ENCODE measurements at places on chromosomes 2 and 18.
A peak's percentile ranks its signal among the peaks of the same experiment; 100 is the strongest.

GRCh38 chr2:109686921-109687320 is 72.8 kb downstream of the SOWAHC start:
- no peak for DNase-seq

GRCh38 chr2:188485496-188485895 is 193.8 kb downstream of the GULP1 start:
- no peak for DNase-seq

DNA sequence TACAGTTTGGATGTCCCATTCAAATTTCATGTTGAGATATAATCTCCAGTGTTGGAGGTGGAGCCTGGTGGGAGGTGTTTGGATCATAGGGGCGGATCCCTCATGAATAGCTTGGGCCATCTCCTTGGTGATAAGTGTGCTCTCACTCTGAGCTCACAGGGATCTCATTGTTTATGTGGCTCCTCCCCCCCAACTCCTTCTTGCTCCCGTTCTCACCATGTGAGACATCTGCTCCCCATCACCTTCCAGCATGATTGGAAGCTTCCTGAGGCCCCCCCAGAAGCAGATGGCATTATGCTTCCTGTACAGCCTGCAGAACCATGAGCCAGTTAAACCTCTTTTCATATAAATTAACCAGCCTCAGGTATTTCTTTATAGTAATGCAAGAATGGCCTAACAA is 3.0 kb upstream of the INPP1 start:
- DNase-seq = peak; percentile 14

DNA sequence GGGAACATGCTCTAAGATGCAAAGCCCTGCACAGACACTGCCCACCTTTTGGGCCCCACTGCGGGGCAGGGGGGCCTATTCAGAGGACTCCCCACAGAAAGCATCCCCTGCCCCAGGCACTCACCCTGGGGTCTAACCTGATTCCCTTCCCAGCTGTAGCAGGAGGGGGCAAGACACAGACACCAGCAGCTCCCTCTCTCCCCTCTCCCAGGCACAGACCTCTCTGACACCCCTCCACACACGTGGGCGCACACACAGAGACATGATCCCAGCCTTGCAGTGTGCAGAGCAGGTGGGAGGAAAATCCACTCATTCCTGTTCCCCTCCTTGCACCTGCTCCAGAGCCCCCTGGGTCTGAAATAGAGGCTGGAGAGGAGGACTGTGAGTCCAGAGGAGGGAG is 10.7 kb downstream of the TNS1 start:
- DNase-seq = no peak

DNA sequence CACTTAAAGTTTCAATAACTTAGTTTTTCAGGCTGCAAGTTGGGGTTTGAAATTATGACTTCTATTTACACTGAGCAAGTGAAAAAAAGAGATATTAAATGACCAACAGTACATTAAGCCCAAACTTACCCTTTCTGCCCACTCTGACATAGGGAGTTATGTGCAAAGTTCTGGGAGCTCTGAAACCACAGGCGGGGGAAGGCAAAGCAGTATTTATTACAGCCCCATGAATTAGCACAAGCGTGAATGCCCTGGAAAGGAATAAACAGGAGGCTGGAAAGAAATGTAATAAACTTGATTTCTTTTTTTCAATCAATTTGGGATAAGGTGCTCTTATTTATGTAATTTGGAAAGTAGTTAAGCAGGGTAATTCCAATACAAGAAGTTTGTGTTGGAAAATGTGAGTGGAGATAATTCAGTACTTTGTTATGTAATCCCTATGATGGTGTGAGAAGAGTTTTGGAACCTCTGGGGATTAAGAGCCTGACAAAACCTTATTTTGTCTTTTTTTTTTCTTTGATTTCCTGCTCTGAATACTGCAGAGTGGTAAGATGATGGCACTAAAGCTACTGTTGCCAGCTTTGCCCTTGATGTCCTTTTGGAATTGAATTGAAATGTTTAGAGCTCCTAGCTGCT is 351.5 kb downstream of the ARHGAP15 start:
- DNase-seq = no peak
